ENCODE measurements at places on chromosomes 13 and 19.

DNA sequence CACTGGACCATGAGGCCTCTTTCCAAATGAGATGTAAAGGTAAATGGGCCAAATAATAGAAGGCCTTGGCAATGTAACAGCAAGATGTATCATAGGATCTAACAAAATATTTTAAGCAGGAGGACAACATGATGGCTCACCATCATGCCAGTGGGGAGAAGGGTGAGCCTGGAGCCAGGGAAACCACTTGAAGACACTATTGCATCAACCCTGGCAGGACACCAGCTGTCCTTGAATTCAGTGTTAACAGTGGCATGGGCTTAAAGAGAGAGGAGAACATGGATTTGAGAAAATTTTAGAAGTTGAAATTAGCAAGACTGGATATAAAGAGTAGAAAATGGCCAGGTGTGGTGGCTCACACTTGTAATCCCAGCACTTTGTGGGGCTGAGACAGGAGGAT is 6.7 kb upstream of the RCBTB2 start:
- no peak for DNase-seq

- no peak for DNase-seq
These were observed 365.9 kb downstream of the FGF14 start for GRCh38 chr13:102035969-102036368.

- no peak for DNase-seq
These were observed 15.3 kb downstream of the TNFSF14 start for GRCh38 chr19:6654347-6655310.

DNA sequence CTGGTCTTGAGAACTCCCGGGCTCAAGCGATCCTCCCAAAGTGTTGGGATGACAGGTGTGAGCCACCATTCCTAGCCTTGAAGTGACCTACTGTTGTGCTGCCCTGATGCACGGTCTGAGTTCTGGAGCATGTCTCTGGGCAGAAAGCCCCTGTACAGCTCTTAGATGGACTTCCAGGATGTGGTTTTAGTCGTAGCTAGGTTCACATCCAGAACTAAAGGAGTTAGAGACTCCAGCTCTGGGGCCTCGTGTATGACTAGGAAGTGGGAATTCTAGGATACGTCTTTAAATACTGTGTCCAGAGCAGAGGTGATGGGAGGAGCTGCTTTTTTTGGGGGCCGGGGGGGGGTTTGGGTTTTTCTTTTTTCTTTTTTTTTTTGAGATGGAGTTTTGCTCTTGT is 12.2 kb downstream of the UPF1 start:
- DNase-seq, result no peak

- DNase-seq, result no peak
These were observed 42.1 kb downstream of the GADD45B start for GRCh38 chr19:2517881-2518601.

- no peak for DNase-seq
These were observed 25.6 kb downstream of the ADGRE3 start for GRCh38 chr19:14649020-14649419.

DNA sequence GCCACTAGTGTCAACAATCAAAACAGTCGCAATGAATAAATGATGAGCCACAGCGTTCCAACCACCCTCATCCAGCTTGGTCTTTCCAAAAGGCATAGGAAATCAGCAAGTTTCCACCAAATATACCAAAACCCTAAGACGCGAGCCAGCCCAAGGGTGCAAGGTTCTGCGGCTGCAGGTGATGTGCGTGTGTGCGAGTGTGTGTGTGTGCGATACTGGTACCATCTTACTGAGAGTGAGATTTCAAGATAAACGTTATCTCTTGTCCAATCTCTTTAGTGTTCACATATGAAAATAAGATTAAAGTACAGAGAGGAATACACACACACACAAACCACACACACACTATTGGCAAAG is 895 bp upstream of the TRPC4 start:
- DNase-seq, result no peak

- no peak for DNase-seq
These were observed 19.4 kb upstream of the PSG4 start for GRCh38 chr19:43224855-43225253.

DNA sequence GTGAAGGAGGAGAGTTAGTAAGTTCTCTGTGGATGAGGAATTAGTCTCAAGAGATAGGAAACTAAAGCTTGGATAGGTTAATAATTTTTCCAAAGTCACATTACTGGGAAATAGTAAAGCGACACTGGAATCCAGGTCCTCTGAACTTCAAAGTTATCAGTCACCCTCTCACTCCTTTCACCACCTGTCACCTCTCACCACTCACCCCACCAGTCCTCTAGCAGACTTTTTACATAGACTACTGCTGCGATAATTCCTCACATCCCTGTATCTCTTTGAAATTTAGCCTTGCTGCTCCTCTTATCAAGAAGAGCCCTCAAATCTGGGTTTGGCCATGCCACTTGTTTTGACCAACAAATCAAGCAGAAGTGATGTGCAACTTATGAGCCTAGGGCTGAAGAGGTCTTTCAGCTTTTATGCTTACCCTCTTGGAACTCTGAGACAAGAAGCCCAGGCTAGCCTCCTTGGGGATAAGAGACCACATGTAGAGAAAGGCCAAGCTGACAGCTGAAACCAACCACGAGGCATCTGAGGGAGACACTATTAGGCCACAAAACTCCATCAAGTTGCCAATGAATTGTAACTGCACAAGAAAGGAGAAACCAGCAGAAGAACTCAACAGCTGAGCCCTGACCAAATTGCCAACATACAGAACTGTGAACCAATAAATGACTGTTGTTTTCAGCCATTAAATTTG is 41.2 kb downstream of the STARD13 start:
- DNase-seq, result no peak

- DNase-seq, result no peak
These were observed 253.3 kb upstream of the TSHZ3 start for GRCh38 chr19:31602548-31602947.

GRCh38 chr13:100438059-100438788 is 150.4 kb downstream of the GGACT start:
- DNase-seq, result no peak

- DNase-seq, result no peak
These were observed 215.4 kb downstream of the KCNRG start for GRCh38 chr13:50230662-50230978.

Data from activated naive CD4-positive, alpha-beta T cell (primary cell).